Cortex of kidney (tissue), 1 donor: ENCODE measurements at places on chromosomes 4 and X.

- DNase-seq: no peak
Observed at GRCh38 chr4:137532869-137533236, 559 bp upstream of the PCDH18 start.

GRCh38 chr4:12701384-12701783, 782.8 kb downstream of the RAB28 start:
- no peak for DNase-seq

GRCh38 chr4:11631416-11631815, 202.7 kb upstream of the HS3ST1 start:
- DNase-seq: no peak

GRCh38 chrX:118724365-118724764, 3.0 kb upstream of the IL13RA1 start:
- DNase-seq: no peak

- no peak for DNase-seq
Observed at GRCh38 chrX:55030271-55031205, at the start of gene ALAS2. ALAS2 (minus strand) TSS chrX:55030977; CDS start chrX:55026000, 4,977 bp downstream.

DNA sequence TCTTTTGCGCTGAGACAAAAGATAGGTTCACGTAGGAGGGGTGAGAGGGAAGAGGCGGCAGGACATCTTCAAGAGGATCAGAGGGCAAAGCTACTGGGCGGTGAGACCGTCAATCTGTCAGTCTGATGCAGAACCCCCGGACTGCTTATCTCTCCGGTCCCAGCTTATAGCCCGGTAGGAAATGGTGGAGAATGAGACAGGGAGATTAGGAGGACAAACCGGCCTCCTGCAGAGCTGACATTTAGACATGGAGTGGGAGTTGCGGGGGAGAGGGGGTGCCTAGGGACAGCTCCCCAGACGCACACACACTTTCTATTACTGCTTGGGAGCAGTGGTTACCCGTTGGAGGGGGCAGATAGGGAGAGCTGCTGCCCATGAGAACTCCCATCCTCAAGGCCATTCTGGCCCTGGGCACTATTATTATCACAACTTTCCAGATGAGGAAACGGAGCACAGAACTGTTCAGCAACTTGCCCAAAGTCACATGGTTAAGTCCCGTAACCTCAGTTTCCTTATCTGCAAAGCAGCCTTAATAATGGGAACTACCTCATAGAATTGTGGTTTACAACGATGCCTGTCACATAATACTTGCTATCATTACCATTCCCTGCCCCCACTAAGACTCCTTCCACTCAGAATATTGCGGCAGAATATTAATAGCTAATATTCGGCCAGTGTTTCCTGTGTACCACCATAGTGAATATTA, 1.1 kb upstream of the HDAC6 start:
- DNase-seq: no peak

- no peak for DNase-seq
Observed at GRCh38 chr4:16110661-16111290, 27.0 kb upstream of the PROM1 start.

GRCh38 chrX:154715825-154716224, 35.1 kb downstream of the GAB3 start:
- no peak for DNase-seq

DNA sequence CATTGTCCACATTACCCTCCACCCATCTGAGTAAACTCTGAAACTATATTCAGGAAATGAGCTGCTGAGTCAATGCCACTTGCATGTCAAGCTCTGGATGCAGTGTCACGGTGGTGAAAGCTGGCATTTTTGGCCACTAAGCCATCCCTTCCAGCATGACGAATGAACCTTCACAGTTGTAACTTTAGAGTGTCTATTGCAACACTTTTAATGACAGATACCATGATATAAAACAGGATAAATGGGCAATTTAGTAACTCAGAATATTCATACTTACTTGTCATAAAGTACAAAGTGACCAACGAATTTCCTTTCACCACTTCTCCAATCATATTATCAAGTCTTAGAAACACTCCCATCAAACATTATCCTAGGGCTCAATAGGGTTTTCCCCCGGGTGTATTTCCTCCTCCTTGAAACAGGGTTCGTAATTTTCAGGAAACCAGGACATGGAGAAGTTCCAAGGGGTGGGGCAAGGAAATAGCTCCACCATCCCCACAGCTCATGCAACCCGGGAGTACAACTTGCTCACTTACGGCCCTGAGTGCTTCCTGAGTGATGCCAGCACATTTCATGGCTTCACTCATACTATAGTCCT, 73.1 kb downstream of the MTHFD2L start:
- DNase-seq: no peak

DNA sequence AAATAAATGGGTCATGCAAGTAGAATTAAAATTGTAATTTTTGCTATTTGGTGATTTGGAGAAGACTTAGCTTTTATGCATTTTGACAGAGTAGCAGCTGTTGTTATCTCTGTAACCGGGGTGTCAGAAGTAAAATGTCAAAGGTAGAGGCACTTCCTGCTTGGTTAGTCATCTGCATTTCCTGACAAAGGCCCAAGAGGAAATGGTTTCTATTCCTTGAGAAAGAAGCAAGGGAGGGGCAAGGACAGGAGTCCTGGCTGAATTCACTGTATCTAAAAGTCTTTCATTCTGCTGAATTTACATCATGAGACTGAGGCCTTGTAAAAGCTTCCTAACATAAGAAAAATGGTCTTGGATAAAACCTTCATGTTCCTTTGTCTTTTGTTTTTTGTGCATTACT, 550.9 kb upstream of the BOD1L1 start:
- DNase-seq: no peak

DNA sequence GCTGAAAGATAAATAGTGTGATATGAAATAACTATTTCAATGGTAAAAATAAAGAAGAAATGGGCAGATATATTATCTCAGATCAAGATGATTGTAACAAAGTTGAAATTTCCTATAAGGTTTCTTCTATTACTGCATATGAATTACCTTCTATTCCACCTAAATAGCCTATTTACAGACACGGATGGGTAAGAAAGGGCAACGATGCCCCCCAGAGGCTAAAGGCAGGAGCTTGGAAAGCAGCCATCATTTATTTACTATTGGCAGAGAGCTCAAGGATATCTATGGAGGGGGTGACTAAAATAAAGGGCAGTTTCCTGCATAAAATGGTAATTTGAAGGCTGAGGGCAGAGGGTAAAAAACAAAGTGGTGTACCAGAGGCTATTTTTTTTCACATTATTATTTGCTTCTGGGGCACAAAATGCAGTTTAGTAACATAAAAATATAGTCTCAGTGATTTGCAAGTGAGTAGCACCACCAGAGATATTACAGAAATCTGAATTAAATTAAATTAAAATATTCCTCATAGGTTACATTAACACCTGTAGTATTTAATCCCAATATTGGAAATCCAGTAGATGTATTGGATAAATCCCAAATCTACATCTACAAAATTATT, 123.1 kb downstream of the BTC start:
- DNase-seq: no peak

GRCh38 chr4:40672528-40673522, 43.2 kb upstream of the RBM47 start:
- no peak for DNase-seq

DNA sequence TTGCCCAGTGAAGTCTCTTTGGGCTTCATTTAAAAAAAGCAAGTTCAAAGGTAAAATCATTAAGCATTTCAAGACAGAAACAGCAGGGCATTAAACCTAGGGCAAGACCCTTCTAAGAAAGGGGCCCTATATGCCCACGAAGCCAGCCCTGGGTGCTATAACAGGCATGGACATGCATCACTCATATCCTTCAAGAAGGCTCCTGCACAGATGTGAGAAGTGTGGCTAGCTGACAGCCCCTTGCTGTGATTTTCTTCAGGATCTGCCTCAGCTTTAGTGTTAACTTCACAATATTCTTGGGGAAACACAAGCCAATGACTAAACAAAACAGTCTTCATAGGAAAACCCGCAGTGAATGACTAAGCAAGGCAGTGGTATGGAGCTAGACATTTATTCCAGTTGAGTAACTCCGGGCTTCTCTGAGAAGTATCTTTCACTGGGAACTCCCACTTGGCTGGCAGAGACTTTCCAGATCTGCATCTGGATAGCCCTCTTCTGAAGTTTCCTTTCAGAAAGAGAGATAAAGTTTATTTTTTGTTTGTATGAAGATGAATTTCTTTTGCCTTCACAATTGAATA, 11.9 kb upstream of the MAOA start:
- DNase-seq: no peak

DNA sequence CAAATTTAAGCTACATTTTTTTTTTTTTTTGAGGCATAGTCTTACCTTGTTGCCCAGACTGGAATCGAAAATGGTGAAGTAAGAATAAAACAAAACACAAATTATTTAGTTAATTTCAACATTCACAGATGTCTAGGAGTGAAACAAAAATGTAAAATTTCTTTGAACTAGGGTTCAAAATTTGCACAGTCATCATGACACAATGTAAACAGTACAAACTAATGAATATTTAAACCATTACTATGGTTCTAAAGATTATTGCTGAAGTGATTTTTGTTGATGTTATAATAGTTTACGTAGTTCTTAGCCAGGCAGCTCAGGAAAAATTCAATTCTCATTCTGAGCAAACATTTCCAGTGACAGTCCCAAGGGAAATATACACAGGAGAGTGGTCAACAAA, 633.1 kb downstream of the GRXCR1 start:
- no peak for DNase-seq

DNA sequence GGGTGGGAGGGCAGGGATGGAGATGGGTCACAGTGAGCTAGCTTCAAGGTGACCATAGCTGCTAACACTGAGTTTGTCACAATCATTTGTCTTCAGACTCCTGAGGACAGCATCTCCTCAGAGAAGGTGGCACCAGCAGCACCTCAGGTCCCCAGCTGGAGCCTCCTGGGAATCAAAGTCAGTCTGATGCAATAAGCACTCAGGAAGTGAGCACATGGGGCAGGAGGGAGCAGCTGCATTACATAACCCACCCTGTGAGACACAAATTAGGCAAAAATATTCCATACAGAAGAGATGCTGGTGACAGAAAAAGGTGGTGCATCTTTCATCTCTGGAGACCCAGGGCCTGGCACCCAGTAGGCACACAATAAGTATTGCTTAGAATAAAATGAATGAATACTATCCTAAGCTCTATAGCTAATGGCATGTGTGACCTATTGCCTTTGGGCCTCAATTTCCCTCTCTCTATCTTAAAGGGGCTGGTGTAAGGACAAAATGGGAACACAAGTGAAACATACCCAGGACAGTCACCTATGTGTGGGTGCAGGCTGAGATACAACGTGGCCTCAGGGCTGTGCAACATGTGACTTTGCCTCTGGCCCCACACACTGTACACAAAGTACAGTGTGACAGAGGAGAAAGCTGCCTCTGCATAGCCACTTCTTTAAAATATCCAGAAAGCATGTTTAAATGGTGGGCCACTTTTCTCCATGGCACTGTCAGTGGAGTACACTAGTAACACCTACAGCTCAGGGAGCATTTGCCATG, 37.1 kb downstream of the SLC39A8 start:
- DNase-seq: no peak

DNA sequence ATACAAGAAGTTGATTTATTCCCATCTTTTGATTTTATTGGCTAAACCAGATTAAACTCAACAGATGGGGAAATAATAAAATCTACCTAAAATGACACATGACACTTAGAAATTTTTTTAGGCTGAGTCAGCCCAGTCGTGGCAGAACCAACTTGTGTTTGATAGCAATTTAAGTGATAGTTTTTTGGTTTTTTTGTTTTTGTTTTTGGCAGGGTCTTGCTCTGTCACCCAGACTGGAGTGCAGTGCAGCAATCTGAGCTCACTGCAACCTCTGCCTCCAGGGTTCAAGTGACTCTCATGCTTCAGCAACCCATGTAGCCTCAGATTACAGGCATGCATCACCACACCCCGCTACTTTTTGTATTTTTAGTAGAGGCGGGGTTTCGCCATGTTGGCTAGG, 370.3 kb upstream of the NOCT start:
- no peak for DNase-seq

DNA sequence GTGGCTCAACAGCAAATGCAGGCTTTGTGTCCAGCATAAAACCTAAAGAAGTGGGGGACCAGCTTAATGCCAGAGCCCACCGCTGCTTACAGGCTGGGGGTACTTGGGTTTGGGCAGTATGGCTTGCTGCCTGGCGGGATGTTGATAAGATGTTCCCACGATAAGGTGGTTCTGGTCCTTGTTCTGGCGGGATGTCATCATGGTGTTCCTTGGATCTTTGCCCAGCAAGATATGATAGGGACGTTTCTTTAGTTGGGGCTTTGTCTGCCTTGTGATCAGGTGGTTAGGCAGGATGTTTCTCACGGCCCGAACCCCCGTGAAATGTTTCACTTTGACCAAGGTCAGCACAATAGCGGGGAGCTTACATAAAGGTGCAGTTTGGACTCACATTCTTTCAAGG, 35.3 kb downstream of the PNPLA4 start:
- DNase-seq: no peak

DNA sequence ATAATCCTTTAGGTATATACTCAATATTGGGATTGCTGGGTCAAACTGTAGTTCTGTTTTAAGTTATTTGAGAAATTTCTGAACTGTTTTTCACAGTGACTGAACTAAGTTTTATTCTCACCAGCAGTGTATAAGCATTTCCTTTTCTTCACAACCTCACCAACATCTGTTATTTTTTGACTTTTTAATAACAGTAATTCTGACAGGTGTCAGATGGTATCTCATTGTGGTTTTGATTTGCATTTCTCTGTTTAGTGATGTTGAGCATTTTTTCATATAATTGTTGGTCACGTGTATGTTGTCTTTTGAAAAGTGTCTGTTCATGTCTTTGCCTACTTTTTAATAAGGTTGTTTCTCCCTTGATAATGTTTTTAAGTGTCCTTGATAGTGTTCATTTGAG, 112.6 kb downstream of the LINC00632 start:
- no peak for DNase-seq

DNA sequence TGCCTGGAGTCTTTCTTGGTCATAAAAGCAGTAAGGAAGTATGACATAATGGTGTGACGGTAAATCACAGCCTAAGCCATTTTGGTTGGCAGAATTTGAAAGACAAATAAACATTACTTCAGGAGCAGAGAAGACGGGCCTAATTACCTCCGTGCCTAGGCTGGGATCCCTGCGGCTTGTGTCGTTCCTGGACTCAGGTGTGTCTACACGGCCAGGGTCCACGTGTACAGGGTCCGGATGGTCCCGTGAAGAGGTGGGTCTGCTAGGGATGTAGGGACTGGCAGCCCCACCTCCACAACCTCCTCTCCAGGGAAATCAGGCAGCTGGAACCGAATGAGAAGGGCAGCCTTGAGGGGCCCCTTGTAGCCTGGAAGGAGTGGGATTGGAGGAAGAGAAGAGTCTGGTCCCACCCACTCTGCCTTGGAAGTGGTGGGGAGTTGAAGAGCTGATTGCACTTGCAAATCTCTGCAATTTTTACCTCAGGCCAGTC, 55.4 kb upstream of the PLAC1 start:
- no peak for DNase-seq

GRCh38 chrX:121014826-121015225, 29.3 kb upstream of the CT47A1 start:
- no peak for DNase-seq

- no peak for DNase-seq
Observed at GRCh38 chr4:13543839-13544605, at the start of gene NKX3-2. NKX3-2 (minus strand) TSS chr4:13544508; CDS start chr4:13544414, 94 bp downstream.
